OCI-M1 (cell line): ENCODE measurements at places on chromosomes 5 and 9.

DNA sequence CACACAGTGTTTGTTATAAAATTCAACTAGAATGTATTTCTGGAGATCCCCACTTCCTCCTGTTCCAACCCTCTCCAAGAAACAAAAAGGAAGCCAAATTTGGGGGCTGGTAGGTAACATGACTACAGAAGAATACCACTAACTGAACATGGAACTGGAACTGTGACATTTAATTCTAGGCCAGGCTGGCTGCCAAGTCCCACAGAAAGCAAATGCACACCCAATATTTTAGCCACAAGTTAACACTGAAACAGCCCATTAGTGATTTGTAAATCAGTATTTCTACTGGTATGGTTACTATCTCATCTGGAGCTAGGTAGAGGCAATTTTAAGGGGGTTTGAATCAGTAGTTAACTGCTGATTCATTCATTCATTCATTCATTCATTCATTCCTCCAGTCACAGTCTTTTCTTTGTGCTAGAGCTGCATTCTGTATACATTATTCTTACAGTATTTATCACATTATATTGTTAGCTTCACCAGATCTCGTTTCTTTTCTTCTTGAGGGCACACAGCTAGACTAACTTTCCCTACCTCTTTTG lies 131.7 kb upstream of the GDNF start:
- DNase-seq, result no peak

- DNase-seq, result peak; percentile 29
These were observed 3.7 kb upstream of the PJA2 start for GRCh38 chr5:109413458-109413857.

GRCh38 chr5:54761213-54761701 lies 224.1 kb downstream of the ESM1 start:
- DNase-seq, result no peak

DNA sequence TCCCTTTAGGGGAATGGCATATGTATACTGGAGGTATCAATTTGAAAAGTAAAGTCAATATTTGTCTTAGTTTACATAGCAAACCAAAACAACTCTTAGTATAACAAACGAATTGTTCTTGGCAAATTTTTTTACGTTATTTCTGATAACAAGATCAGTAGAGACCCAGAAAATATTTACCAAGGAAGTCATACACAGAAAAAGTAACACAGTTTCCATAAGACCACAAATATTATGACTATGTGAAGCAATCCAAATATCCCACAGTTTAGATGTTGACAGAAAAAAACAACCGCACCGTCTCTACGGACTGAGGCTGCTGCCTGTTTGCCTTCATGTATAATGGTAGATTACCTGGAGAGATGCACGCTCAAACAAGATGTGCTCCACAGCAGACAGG lies 46.5 kb upstream of the DAPK1 start:
- DNase-seq, result no peak

GRCh38 chr9:130292106-130292505 lies 26.5 kb downstream of the HMCN2 start:
- no peak for DNase-seq

DNA sequence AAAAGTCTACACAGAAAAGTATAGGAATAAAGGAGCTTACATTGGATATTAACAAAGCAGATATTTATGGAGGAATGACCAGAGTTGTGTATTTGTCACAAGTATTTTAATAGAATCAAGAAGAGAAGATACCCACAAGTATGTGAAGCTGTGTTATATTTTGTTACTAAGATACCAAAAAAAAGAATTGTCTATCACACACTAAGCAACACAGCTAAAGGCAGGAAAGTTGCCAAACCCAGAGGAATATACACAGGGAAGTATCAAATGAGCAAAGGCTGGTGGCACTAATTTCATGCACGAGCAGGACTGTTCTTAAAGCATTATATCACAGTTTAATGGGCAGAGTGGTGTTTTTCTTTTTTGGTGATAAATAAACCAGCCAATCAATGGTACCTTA lies 30.9 kb upstream of the RAI14 start:
- no peak for DNase-seq

DNA sequence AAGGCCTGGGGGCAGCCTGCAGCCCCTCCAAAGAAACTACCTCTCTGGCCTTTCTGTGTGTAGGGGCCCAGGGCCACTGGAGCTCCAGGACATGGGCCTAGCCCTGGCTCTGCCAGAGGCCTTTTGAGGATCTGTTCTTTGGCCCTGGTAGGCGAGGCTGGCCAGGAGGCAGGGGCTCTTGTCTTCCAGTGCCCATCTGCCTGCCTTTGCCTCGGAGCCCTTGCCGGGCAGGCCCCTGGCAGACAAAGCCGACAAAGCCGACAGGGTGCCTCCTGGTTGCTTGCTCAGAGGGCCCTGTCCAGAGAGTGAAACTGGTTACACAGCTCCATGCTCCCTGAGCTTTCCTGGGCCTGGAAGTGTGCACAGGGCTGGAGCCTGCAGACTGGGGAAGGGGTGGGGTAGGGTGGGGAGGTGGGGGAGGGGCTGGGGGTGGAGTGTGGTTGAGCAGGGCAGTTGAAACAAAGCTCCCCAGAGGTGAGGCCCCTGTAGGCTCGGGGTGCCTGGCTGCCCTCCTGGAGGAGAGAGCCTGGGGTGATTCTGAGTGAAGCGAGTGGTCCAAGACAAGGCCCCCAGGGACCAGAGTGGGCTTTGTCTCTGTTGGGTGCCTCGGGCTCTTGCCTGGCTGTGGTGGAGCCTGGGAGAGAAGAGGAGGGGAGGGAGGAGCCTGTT lies 29.3 kb downstream of the PTPA start:
- no peak for DNase-seq

DNA sequence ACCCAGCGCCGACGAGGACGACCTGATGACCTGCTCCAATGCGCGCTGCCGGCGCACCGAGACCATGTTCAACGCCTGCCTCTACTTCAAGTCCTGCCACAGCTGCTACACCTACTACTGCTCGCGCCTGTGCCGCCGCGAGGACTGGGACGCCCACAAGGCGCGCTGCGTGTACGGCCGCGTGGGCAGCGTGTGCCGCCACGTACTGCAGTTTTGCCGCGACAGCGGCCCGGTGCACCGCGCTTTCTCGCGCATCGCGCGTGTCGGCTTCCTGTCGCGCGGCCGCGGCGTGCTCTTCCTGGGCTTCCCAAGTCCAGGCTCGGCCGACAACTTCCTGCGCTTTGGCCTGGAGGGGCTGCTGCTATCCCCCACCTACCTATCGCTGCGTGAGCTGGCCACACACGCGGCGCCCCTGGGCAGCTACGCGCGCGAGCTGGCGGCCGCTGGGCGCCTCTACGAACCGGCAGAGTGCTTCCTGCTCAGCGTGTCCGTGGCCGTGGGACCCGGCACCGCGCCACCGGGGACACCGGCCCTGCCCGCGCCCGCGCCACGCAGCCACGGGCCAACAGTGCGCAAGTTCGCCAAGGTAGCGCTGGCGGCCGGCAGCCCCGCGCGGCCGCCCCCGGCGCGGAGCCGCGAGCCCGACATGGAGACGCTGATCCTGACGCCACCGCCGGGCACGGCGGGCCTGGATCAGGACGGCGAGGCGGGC lies 2.7 kb upstream of the PHPT1 start:
- DNase-seq, result no peak

DNA sequence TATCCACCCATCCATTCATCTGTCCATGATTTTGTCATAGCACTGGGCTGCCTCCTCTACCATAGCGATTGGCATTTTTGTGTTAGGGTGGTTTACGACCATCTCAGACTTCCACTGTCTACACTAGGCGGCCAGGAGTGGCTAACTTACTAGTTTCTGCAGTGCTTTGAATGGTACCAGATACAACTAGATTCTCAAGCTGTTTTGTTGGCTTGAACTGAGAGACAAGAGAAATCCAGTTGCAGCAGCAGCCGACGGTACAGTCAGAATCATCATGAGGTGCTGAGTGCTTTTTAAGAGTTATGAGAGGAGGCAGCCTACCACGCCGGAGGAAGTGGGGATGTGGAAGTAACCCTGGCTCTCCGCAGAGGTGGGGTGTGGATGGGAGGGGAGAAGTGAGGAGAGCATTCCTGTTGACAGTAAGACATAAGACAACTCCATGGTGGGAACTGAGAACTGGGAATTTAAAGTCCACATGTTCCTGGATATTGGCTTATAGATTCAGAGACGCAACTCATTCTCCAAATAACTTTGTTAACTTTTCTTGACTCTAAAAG lies 27.9 kb downstream of the COL5A1 start:
- no peak for DNase-seq

DNA sequence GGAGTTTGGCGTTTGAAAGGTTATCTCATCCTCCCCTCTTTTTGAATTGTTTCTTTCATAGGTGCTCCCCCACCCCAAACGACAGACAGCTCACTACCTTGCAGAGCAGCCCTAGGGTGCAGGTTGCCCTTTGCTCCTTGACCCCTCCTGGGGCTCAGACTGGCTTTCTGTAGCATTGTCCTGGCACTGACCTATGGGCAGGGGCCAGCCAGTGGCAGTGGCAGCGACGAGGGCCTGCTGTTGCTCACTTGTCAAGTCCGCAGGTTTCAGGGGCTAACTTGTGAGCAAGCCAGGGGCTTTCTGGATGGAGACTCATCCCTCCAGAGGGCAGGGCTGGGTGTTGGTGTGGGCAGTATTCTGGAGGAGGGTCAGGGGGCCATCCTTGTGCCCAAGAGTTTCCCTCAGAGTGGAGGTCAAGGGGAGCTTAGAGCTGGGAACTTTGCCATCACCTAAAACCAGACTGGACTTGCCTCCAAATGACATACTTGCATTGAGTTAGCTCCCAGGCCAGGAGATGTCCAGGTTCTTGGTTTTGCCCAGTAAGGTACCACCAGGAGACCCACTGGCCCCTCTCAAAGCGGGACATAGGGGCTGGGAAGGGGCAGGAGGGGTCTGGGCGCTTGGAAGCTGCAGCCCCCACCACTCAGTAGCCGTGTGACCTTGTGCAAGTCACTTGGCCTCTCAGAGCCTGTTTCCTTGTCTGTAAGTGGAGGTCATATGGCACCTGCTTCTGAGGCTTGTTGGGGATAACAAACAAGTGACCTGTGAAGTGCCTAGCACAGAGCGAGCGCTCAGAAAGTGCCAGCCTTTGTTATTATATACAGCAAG lies 53.5 kb upstream of the CDKN2AIPNL start:
- no peak for DNase-seq

GRCh38 chr5:137954131-137954879 lies 65.0 kb downstream of the PKD2L2 start:
- DNase-seq, result no peak

DNA sequence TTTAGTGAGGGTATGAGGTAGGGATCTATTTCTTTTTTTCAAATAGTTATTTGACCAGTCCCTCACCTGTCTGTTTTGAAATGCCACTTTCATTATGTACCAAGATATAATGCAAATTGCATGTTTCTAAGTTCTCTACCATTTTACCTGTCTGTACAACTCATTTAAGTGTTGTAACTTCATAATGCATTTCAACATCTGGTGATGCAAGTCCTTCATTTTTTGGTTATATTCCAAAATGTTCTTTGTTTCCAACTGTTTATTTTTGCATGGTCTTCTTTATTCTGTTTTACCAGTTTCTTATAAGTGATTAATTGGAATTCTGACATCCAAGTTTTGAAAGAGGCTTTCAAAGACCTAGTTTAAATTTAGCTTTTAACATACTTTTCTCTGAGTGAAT lies 26.8 kb downstream of the TDRD7 start:
- DNase-seq, result no peak

GRCh38 chr5:40507095-40507494 lies 172.6 kb upstream of the PTGER4 start:
- DNase-seq, result peak; percentile 48

GRCh38 chr5:180689071-180689694 lies 39.8 kb upstream of the FLT4 start:
- no peak for DNase-seq

GRCh38 chr5:6475626-6476312 lies 27.1 kb downstream of the UBE2QL1 start:
- DNase-seq, result no peak

GRCh38 chr9:136488247-136489214 lies 5.7 kb upstream of the SEC16A start:
- DNase-seq, result peak; percentile 69

DNA sequence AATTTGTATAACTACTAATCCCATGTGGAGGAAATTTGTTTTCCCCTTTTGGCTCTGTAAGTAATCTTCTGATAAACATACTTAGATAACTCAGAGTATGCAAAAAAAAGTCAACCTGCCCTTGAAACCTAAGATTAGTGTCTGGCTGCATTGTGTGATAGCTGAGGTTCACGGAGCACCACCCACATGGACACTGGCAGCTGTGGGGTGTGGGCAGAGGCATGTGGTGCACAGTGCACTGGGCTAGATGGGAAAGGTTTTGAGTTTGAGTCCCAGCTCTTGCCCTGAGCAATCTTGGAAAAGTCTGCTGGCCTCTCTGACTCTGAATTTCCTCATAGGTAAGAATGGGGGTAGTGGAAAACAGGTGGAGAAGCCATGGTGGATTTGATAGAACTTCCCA lies 75.1 kb downstream of the PLCXD3 start:
- no peak for DNase-seq

GRCh38 chr5:135387629-135387960 lies 11.4 kb downstream of the MACROH2A1 start:
- DNase-seq, result peak; percentile 33

DNA sequence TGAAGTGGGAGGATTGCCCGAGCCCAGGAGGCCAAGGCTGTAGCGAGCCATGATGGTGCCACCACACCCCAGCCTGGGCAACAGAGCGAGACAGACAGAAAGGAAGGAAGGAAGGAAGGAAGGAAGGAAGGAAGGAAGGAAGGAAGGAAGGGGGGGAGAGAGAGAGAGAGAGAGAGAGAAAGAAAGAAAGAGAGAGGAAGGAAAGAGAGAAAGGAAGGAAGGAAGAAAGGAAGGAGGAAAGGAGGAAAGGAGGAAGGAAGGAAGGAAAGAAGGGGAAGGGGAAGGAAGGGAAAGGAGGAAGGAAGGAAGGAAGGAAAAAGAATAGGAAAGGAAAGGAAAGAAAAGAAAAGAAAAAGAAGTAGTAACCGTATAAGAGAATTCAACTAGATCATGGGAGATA lies 20.8 kb upstream of the LHFPL2 start:
- DNase-seq, result no peak

DNA sequence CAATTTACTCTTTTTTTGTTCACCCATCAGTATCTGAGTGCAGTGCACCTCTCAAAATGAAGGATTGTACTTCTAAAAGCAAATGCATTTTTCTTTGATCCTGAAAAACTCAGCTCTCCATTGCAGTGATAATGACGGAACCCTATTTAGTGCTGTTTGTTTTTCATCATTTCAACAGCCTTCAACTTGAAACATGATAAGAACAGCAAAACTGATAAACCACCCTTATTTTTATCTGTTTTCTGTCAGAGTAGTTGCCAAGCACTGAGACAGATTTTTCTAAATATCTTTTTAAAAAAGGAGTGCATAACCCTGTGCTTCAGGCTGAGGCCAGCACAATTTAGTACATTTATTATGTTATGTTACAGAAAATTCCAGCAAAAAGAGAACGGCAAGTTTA lies 549.8 kb upstream of the DMAC1 start:
- no peak for DNase-seq

GRCh38 chr5:149828161-149829011 lies 98.3 kb downstream of the PPARGC1B start:
- DNase-seq, result peak; percentile 93
